ENCODE measurements at places on chromosomes 4 and X. TPM values are rescaled to one million over a fixed set of nuclear protein-coding genes. Genes with fewer than 3 reads are reported as not detected.

DNA sequence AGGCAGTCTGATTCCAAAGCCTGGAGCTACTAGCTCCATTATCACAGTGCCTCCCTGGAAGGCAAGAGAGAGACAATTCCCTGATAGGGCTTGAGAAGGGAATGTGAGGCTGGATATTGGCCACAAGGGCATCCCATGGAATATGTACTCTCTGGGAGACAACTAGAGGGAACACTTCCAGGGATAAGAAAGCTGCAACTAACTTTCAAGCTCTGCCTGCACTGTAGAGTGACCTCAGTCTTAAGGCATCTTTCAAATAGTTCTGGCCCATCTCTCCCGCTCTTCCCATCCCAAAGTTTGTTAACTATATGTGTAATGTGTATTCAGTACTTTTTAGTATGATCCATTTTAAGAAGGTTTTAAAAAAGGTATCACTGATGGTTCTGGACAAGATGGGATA is 13.1 kb upstream of the RNF212 start:
- no peak for DNase-seq

EGFL6 gene
- total RNA-seq, result 15.7 TPM

- no peak for DNase-seq
These were observed 136.2 kb downstream of the SHROOM3 start for GRCh38 chr4:76571274-76571673.

DNA sequence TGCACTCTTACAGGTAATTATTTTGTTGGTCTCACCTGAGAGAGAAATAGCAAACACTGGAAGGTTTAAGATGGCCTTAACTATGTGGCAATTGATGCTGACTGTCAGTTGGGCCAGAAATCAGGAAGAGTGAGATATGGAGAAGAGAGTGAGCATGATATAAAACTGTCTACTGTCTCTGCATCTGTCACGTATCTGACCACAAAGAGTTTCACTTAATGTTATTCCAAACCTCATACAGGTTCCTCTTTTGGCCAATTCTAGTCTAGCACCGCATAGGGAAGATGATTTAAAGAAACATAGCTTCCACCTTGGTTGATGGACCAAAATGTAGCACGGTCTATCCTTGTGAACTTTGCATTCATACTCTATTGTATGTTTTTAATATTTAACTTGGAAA is 381.0 kb upstream of the BOD1L1 start:
- DNase-seq, result no peak

LDB2 gene
- 53.2 TPM for total RNA-seq

BEND2 gene
- total RNA-seq, result not detected

TRIML2 gene
- not detected for total RNA-seq

SRPK3 gene
- total RNA-seq, result 0.74 TPM

Data from mesenteric fat pad (tissue), 1 donor.